ENCODE measurements at places on chromosomes 4 and X.

DNA sequence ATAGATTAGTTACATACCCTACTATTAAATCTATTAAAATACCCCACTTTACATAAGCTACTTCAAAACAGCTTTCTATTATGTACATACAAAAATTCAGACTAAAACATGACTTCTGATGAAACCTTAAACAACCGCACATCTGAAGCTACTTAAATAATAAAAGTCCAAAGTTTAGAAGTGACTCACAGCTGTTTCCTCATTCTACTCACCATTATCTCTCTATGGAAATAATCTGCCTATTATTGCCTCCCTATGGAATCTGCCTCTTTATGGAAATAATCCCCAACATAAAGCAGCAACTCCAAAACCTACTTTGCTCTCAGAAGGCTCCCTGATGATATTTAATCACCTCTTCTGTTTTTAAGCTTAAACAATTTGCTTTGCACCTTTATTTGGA lies 15.7 kb upstream of the BANK1 start:
- DNase-seq, result no peak

GRCh38 chr4:145879598-145879997 lies 59.0 kb downstream of the ZNF827 start:
- DNase-seq, result no peak

DNA sequence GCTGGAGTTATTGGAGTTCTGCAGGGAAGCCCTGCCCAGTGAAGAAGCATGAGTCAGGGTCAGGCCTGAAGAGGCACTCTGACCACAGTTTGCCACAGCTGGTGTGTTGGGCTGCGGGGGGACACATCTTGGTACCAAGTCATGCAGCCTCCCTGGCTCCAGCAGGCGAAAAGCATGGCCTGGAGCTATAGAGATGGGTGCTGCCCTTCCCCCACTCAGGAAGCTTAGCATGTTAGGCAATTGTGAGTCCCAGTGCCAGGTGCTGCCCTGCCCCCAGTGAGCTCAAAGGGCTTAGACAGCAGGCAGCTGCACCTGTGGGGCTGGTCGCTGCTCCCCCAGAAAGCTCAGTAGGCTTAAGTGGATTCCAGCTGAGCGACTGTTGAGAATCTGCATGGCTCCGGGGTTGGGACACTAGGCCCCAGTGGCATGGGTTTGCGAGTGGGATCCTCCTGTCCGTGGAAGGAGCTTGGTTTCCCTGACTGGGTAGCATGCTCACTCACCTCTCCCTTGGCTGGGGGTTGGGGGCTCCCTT lies 755.5 kb downstream of the GLUD2 start:
- DNase-seq, result no peak

- DNase-seq, result no peak
These were observed 27.9 kb upstream of the PGM2 start for GRCh38 chr4:37798616-37799015.

DNA sequence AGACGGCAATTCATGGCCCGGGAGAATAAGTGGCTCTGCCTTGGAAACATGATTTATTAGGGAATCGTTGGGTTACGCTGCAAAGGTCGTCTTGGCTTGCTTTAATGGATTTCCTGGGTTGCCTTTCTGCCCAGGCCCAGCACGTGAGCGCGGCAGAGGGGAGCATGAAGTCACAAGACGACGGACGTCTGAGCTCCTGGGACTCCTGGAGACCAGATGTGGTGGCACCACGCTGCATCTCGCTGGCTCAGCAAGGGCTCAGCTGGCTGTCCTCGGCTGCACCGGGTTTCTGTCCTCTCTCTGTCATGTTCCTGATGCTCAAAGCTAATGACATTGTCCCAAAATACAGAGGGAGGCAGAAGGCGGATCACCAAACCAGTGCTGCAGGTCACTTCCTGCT lies 61.2 kb downstream of the C4orf50 start:
- DNase-seq, result no peak

- DNase-seq, result no peak
These were observed 4.6 kb downstream of the BMPR1B start for GRCh38 chr4:94762326-94762725.

DNA sequence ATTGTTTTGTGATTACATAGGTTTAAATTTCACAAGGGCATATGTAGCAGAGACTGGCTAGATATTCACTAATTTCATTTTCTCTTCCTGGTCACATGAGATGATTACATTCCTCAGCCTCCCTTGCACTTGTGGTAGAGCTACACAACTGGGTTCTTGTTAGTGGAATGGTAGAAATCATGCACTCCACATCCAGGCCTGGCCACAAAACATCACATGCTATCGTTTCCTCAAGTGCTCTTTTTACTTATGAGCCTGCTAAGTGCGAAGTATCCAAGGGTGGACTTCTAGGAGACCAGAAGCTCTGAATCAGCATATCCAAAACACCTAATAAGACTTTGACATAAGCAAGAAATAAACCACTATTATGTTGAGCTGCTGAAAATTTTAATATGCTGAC lies 26.4 kb upstream of the HPGDS start:
- no peak for DNase-seq

GRCh38 chr4:12389604-12390003 lies 960.9 kb upstream of the HS3ST1 start:
- no peak for DNase-seq

DNA sequence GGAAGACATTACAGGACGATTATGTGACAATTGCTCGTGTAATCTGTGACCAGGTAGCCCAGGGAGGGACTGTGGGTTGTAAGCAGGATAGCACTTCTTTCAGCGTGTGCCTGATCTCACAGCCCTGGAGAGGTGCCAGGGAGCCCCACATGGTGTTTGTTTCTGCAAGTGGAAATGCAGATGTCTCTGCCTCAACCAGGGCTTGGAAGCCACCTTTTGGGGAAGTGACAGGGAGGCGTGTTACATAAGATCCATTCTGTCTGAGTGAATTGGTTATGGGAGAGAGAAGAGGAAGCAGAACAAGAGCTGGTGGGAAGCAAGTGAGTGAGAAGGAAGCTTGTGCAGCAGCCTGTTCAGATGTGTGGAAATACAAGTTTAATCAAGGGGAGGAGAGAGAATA lies 104.5 kb upstream of the GATB start:
- DNase-seq, result no peak

DNA sequence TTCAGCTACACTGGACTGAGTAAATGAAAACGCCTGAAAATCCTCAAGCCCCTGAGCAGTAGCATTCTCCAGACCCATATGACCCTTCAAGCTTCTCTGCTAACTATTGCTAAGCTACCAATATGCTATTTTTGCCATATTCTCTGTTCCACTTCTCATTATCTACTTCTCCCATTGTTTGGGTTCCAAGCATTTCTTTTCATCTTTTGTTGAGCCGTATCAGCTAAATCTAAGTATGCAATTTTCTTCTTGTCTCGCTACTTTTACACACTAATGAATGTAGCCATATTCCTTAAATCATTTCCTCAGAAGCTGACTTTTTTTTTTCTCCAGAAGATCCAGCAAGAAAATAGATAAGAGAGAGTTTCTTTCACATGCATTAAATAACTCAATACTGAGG lies 128.4 kb downstream of the AGTR2 start:
- no peak for DNase-seq

DNA sequence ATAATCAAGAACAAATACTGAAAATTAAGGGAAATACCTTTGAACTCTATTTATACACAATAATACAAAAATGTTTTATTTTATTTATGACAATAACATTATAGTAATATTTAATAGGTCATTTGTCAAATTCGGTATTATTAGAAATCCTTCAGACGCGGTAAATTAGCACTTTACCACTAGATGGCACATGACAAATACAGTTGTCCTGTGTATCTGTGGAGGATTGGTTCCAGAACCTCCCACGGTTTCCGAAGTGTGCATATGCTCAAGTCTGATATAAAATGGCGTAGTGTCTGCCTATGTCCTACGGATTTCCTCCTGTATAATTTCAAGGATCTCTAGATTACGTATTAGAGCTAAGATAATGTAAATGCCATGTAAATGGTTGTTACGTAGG lies 8.1 kb upstream of the LINC00632 start:
- no peak for DNase-seq

DNA sequence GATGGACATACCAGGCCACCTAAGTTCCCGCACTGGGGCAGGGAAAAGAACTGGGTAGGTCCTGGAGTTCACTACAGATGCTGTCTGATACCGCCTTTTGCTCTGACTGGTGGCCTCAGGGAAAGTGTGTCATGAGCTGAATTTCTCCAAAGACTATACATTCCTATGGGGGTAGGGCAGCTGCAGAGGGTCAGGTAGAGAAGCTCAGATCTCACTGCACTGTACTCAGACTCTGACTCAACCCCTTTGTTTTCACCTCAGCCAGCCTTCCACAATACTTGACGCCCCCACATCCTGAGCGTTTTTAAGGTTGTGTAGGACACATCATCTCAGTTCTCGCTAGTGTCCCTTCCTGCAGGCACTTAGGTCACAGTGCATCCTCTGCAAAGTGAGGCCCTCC lies 7.8 kb downstream of the GATB start:
- no peak for DNase-seq

- no peak for DNase-seq
These were observed 170.5 kb downstream of the PALLD start for GRCh38 chr4:168667376-168667775.

DNA sequence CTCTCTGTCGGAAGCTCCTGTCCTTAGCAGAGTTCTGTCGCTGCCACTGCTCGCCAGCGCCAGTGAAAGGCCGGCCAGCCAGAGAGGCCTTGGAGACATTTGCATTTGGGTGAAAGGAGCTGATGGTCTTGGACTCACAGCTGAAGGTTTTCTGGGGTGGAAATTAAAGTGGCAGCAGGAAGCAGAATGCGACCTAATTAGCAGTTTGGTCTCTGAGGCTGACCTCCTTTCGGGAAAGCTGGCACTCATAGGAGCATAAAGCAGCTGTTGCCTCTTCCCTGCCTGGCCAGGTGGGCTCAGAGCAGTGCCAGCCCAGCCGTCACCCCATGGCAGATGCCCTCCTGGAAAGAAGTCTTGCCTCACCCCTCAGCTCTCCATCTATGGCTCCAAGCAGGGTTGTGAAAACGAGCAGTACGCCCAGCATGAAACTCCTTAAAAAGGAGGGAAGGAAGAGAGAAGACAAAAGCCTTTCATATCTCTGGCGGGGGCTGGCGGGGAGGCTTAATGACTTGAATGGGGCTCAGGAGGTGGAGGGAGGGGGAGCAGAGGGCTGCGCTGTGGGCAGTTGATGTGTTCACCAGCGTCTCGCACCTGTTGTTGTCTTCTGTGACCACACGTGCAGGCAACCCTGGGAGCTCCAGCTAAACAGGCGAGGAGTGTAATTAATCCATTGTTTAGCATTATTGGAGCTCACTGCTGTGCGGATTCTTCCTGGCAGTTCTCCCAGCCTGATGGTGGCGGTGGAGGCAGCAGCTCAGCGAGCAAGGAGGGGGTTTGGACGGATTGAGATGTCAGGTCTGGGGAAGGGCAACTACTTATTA lies 264.0 kb downstream of the MID1IP1 start:
- no peak for DNase-seq

DNA sequence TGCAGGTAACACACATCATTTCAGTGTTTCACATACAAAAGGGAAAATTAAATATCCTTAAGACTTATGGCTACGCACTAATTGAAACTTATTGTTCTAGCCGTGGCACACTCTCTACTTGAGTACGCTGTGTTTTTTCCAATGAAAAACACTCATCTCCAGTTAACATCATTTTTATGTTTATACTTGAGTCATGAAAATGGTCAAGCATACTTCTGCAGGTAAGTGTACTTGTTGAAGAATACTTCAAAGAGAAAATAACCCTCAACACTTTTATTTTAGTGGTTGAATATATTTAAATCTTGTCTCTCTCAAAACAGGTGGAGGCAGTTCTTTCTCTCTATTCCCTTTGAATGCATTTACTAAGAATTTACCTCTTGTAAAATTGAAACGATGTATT lies 538.7 kb upstream of the PCDH7 start:
- no peak for DNase-seq

GRCh38 chrX:110938977-110939732 lies 143.5 kb upstream of the CHRDL1 start:
- DNase-seq, result no peak

- no peak for DNase-seq
These were observed 521.6 kb downstream of the TRIML1 start for GRCh38 chr4:188660796-188661195.

DNA sequence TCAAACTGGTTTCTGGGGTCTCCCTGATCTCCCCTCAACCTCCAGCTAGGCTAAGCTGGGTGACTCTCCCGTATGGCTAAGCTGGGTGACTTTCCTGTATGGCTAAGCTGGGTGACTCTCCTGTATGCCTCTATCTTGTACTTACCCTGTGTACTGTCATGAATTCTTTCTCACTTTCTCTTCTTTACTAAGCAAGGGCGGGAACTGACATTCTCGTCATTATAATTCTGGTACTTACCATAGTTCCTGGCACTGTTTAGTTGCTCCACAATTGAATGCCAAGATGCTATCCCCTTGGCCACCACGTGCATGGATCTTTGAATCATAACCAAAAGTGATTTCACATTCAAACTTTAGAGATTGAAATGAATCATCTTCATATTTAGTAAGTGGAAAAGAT lies 8.8 kb downstream of the INTU start:
- no peak for DNase-seq

Data from activated T-cell treated with anti-CD3 and anti-CD28 coated beads for 4 hours (primary cell).